ENCODE measurements at places on chromosomes 2 and 18.

GRCh38 chr2:236396818-236397350, 132.7 kb upstream of the ASB18 start:
- DNase-seq: no peak

- no peak for DNase-seq
Measured at GRCh38 chr2:181183878-181184542, 203.6 kb downstream of the UBE2E3 start.

GRCh38 chr18:79685281-79685680, 5.7 kb downstream of the CTDP1 start:
- no peak for DNase-seq

DNA sequence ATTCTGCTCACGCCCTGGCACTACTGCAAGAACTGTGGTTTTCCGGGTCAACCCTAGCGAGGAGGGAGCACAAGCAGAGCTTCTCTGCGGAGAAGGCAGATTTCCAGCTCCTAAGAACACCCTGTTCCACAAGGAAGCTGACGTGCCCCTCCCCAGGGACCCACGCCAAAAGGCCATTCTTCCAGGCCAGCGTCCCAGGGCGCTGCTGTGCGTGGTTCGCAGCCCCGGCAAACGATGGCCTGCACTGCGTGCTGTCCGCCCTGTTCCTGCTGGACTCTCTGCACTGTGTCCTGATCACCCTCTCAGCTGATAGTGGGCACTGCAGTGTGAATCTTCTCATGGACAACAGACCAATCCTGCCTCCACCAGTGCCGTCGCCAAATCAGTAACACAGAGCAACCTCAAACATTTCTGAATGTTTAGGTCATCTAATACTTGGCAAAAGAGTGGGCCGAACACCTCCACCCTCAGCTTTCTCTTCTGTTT, 49.1 kb downstream of the ADI1 start:
- no peak for DNase-seq

GRCh38 chr2:636641-637405, 40.4 kb downstream of the TMEM18 start:
- peak; percentile 41 for DNase-seq

GRCh38 chr18:76963936-76964335, 141.6 kb downstream of the ZNF236 start:
- no peak for DNase-seq

DNA sequence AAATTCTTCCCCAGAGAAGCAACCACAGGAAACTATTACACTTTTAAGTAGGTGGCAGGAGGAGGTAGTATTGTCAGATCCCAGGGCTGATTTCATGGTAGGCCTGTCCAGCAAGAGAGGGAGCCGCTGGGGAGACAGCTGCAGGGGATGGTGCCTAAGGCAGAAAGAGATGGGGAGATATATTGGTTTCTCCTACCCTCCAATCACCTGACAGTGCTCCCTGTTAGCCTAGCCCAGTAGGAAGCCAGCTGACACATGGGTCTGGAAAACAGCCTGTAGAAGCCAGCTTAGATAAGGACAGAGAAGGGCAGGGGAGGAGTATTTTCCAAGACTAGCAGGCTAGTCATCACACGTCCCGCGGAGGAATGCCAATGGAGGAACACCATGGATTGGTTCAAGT, 8.2 kb upstream of the SPOPL start:
- no peak for DNase-seq

- DNase-seq: no peak
Measured at GRCh38 chr2:239261796-239262483, 138.9 kb downstream of the HDAC4 start.

- DNase-seq: no peak
Measured at GRCh38 chr2:71631411-71631931, 178.1 kb downstream of the DYSF start.

- no peak for DNase-seq
Measured at GRCh38 chr2:1366546-1367134, 46.6 kb upstream of the TPO start.

DNA sequence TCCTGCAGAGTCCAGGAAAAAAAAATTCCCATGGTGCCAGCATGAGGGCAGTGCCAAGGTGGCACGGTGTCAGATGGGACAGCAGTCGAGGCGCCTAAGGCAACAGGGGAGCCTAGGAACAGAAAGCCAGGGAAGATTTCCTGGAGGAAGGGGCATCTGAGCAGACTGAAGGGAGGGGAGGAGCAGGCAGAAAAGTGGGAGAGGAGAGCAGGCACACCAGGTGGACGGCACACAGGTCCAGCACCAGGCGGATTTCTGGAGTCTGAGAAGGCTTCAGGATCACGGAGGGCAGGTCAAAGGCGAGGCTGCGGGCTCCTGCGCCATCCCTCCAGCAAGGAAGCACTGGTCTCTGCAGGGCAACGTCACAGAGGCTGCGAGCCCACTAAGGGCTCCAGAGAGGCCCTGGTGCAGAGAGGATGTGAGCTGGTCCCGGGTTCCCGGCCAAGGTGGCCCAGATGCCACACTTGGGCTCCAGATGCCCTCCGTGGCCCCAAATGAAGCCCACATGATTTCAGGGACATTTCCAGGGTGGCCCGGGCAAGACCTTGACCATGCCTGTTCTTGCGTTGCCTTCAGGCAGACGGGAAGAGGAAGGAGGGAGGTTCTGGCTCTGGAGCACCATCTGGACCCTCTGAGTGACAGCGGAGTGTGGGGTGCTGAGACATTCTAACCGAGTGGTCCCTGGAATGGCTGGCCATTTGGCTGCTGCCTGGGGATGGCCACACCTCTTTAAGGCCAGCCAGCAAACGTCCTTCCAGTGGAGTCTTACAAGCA, 4.1 kb downstream of the HS6ST1 start:
- DNase-seq: no peak

- DNase-seq: no peak
Measured at GRCh38 chr18:23812546-23813440, 123.5 kb downstream of the LAMA3 start.

- DNase-seq: peak; percentile 4
Measured at GRCh38 chr2:88671786-88672427, 19.6 kb upstream of the RPIA start.
